ENCODE measurements at places on chromosomes 3 and 15. TPM values are rescaled to one million over a fixed set of nuclear protein-coding genes. Genes with fewer than 3 reads are reported as not detected.

The PRSS50 gene
- total RNA-seq = under 0.01 TPM

The RHO gene
- total RNA-seq = under 0.01 TPM

The IQCF5 gene
- total RNA-seq = 0.27 TPM

The GUCA1C gene
- total RNA-seq = not detected

The SIDT1 gene
- 15.1 TPM for total RNA-seq

The ANXA2 gene
- total RNA-seq = 175 TPM

DNA sequence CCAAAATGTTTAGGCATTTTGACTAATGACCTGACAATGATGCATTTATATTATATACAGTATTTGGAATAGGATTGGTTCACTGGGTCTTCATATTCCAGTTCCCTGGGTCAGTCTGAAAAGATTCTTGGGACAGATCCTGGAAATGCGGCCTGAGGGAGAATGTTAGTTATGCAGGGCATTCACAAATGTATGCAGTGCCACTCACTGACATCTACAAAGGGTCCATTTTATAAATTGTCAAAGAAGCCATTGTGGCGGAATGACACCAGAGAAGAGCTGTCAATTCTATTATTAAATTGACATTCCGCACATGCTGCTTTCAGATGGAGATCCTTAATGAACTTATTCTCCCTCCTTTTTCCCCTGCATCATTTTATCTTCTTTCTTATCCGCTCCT is 176.6 kb downstream of the VGLL3 start:
- no peak for DNase-seq

DNA sequence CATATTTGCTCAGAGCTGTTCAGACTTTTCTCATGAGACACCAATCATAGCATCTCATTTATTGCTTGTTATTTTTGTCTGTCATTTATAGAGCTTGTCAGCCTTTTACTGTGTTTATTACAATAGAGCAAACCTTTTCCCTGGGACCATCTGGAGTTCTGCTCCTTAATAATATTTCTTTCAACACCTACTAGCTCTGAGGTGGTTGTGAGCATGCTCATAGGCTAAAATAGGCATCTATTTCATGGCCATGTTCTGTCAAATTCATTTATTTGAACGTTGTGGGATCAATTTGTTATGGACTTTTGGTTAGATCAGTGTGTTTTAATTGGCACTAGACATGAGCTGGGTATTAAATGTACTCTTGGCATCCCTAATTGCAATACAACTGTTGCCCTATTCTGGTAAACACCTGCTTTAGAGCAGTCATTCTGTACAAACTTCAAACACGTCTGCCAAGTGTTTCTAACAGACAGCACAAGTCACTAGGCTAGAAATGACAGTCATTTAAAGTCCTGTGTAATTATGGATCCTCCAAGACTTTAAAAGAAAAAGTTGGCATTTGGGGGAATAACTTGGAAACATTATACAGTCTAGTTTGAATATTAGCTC is 766.3 kb downstream of the ZNF385D start:
- DNase-seq = no peak

DNA sequence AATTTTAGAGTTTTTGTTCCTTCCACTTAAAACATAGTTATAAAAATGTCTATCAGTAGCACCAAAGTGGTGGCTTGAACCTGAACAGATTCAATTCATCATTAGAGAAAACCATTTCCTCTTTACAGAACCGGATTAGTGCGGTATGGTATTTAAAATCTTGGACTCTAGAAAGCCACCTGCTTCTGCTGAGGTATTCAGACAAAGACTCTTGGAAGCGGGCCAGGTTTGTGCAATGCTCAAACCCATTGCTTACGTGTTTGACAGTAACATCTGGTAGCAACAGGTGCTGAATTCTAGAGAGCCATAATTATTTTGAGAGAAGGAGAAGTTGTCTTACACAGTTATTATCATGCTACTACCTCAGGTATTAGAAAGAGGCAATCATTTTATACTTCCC is 290.5 kb downstream of the NAALADL2 start:
- peak; percentile 87 for DNase-seq

DNA sequence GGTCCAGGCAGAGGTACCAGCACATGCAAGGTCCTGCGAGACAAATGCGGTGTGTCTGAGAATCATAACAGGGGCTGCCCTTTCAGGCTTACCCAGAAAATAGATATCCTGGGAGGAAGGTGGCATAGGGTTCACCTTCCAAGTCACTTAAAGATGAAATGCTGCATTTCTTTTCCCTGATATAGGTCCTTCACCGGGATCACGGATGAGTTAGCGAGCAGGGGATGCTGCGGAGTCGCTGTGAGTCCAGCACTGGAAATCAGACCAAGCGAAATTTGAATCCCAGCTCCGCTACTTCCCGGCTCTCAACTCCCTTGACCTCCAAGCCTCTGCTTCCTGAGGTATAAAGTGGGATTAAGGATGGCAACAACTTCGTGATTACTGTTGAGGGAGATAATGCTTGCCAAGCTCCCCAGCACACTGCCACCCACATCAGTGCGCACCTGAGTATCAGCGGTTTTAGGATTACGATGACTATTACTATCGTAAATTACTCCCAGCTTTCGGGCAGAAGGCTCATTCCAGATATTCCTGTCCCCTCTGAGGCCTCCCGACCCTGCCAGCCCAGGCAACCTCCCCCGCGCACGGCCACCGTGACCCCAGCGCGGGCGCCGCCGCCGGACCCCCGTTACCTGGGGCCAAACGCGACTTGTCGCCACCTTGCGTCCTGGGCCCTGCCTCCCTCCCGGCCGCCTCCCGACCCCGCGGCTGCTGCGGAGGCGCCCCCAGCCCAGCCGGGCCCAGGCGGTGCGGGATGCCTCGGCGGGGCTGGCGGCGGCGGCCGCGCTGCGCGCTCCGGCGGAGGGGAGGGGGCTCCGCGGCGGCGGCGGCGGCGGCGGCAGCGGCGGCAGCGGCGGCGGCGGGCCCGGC is 589 bp upstream of the GPR27 start:
- no peak for DNase-seq

DNA sequence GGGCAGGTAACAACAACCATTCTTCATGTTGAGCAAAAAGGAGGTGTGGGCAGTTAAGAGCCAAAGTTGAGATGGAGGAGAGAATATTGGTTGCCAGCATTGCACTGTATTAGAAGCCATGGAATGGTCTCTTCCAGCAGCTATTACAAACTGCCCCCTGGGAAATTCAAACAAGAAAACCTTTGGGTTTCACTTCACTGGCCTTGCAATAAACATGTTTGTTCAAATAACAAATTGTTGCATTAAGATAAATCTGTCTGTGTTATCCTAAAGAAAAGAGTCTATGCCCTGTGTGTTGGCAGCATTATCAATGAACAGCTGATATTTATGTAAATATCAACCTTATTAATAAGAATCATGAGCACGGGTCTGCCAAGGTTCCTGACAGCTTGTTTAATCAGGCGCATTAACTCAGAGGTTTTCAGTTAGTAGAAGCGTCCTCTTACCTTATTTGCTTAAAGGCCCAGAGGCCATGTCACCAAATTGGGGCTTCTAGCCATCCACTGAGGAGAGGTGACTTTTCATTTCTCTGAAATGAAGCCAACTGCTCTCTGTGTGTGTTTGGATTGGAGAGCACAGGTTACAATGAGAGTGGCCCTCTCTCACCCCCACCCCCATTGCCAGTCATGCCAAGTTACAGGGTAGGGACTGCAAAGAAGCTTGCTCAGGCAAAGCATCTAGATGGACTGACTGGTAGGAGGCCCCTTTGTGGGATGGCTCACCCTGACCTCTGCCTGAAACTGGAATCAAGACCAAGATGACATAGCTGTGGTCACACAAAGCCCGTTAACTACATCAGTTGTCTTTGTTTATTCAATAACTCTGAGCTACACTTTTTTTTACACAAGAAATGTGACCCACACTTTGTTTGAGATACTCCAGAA is 10.5 kb downstream of the FILIP1L start:
- no peak for DNase-seq

- no peak for DNase-seq
These were observed 114.7 kb upstream of the LINGO1 start for GRCh38 chr15:77747175-77748077.

- DNase-seq = no peak
These were observed 31.0 kb downstream of the LOXL1 start for GRCh38 chr15:73957276-73957675.

GRCh38 chr3:23815879-23816278 is 10.1 kb downstream of the UBE2E1 start:
- DNase-seq = no peak

DNA sequence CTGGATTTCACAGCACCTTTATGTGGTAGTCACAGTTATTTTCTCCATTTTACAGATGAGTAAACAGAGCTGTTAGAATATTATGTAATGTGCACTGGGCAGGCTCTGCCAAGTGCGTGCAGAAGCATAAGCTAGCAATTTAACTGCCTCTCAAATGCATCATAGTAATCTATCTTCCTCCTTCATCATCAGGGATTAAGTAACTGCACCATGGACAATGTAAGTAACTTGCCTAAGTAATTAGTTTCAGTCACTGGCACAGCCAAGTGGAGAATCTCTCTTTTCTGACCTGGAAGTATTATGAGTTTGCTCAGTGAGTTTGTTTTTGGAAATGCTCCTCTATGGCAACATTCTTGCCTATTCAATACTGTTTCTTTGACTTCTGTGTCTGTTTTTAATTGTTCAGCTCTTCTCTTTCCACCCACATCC is 260.5 kb downstream of the PTPRG start:
- no peak for DNase-seq

DNA sequence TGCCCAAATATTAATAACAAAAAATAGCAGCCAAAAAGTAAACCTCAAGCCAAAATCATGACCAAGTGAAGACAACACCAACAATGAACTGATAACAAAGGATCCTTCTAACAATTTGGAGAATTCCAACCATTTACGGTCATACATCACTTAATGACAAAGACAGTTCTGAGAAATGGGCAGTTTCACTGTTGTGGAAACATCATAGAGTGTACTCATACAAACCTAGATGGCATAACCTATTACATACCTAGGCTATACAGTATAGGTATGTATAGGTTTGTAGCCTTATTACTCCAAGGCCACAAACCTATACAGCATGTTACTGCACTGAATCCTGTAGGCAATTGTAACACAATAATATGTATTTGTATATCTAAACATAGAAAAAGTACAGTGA is 12.4 kb downstream of the ANO10 start:
- DNase-seq = no peak

DNA sequence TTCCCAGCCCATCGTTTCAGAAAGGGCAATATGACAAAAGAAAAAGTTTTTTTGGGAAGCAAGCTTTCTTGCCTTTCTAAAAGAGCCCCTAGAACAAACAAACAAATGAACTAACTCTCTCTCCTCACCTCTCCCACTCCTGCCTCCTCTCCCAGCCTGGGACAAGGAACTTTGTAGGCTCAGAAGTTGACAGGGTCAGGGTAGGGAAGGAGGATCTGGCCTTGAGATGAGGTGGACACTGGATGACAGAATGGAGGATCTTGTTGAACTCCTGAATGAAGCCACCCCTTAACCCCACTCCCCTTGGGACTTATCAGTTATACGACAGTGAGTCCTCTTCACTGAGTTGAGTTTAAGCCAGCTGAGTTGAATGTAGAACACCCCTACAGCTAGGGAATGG is 1.6 kb upstream of the ITGA11 start:
- DNase-seq = no peak

DNA sequence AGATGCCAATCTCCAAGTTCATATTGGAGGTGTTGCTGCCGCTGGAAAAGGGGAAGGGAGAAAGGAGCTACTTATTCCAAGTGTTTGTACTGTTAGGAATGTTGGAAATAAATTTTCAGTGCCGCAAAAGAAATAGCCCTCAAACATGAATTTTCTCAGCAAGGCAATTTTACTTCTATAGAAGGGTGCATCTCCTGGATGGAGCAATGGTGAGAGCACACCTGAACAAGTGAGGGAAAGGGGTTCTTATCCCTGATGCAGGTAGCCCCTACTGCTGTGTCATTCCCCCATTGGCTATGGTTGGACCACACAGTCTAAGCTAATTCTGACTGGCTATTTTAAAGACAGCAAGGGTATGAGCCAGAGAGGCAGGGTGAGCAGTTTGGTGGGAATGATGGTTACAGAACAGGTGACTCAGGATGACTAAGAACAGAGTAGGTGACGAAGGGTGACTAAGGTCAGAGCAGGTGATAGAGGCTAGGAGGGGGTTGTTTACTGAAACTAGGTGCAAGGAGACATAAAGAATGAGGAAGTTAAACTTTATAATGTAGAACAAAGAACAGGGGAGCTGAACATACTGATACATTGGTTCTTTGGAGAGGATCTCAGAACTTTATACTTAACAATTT is 503.5 kb downstream of the EDEM1 start:
- DNase-seq = no peak

DNA sequence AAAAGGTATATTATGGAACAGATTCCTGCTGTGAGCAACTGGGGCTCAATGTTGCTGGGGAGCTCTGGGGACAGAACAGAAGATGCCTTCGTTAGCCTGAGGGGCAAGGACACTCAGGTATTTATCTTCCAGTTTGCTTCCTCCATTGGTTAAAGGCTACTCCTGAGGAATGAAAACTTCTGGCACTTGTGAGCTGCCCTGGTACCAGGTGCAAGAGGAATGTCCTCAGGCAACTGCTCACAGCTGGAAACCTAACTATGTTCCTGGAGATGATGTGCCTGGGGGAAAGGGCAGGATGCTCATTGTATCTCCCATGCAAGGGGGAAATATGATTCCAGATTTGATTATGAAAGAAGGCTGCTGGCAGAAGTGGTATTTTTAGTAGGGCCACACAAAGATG is 54.0 kb upstream of the BBX start:
- DNase-seq = no peak

- DNase-seq = no peak
These were observed 11.5 kb upstream of the IGDCC4 start for GRCh38 chr15:65434201-65434600.

DNA sequence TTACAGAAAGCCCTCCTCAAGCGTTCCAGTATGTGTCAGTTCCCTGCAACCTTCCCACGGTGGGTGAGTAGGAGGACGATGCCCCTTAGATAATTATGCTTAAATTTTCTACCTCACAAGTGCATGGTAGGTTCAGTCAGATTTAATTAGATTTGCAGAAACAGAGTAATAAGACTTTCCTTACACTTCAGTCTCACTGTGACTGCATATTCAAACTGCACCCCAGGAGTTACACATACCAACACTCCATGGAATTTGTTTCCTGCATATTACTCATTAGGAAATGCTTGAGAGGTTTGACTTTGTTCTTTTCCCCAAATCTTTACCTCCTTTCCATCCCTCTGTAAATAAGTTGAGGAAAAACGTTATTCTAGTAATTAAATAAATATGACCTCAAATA is 108.8 kb downstream of the ARRDC4 start:
- no peak for DNase-seq

DNA sequence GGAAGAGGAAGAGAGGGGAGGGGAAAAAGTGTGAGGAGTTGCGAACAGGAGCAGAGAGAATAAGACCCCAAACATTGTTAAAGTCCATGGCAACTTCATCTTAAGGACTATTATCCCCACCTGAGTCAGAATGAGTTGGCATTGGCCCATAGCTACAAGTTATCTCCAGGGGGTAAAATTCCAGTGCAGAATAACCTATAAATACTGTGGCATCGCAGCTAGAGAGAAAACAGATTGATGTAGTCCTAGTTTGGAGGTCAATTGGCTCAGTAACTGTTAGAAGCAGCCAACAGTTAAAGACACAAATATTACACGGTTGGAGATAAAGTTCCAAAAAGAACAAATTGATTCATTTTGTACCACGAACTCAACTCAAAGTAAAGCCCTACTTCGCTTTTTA is 313.9 kb upstream of the CCDC54 start:
- no peak for DNase-seq

Measured in hematopoietic multipotent progenitor cell (in vitro differentiated cells).